Nephron progenitor cell (in vitro differentiated cells): ENCODE measurements at places on chromosomes 13 and 19.

- H3K4me1 ChIP-seq = no peaks in the 10 kb centered on the region
- no peaks in the 10 kb centered on the region for H3K27me3 ChIP-seq
- no peak for DNase-seq
- no peak overlapping the region for H3K27ac ChIP-seq
- no peaks in the 10 kb centered on the region for H3K36me3 ChIP-seq
- H3K4me3 ChIP-seq = no peak overlapping the region
Measured at GRCh38 chr13:109126891-109127641, 497.7 kb downstream of the MYO16 start.

DNA sequence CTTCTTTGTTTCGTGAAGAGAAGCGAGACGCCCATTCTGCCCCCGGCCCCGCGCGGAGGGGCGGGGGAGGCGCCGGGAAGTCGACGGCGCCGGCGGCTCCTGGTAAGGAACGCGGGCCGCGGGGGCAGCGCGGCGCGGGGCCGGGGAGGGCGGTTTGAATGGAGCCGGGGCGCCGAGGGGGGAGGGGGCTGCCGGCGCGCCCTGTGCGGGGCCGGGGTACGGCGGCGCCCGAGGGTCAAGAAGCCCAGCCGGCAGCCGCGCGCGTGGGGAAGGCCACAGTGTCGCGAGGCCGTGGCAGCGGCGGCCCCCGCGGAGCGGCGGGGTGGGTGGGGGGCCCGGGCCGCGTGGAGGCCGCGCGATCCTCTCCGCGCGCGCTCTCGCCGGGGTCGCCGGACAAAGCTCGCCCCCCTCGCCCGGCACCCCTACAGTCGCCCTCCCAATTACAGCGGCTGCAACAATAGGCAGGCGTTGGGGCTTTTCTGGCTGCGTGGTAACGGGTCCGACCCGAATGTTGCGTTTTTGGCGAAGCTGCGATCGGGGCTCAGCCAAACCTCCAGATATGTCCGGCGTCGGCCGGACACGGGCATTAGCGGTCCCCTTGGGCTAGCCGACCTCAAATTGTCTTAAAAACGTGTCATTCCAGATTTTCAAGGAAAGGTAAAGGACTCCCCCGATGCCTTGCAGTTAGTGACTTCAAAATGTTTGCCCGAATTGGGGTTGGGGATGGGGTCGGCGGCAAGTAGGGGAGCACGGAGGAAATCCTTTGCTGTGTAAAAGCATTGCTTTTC lies 437 bp downstream of the SMARCA4 start:
- no peaks in the 10 kb centered on the region for H3K27me3 ChIP-seq
- H3K36me3 ChIP-seq = peaks cover 26% of the 10 kb centered on the region
- H3K27ac ChIP-seq = peak overlapping the region; percentile 96
- peak overlapping the region; percentile 96 for H3K4me3 ChIP-seq

DNA sequence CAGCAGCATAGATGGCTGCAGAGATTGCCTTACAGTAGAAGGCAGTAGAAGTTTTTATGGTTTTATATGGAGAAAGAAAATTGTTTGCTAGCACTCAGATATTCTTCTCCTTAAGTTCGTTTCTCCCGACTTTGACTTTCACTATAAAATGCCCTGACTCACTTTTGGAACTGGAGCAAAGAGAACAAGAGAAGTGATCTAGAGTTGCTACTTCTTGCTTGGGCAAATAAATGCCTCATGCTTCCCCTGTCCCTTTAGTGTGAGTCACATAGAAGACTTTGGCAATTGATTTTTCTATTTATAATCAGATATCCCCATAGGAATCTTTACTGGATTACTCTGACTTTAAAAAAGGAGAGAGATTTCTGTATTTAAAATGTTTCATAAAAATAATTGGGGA lies 46.9 kb downstream of the ITGBL1 start:
- no peak overlapping the region for H3K27ac ChIP-seq
- H3K36me3 ChIP-seq = no peaks in the 10 kb centered on the region
- no peak overlapping the region for H3K4me3 ChIP-seq
- peaks cover 12% of the 10 kb centered on the region for H3K27me3 ChIP-seq

- no peak overlapping the region for H3K27ac ChIP-seq
- H3K36me3 ChIP-seq = no peaks in the 10 kb centered on the region
- H3K4me3 ChIP-seq = no peak overlapping the region
- peak; percentile 33 for DNase-seq
Measured at GRCh38 chr13:42110410-42111155, 62.1 kb downstream of the DGKH start.

DNA sequence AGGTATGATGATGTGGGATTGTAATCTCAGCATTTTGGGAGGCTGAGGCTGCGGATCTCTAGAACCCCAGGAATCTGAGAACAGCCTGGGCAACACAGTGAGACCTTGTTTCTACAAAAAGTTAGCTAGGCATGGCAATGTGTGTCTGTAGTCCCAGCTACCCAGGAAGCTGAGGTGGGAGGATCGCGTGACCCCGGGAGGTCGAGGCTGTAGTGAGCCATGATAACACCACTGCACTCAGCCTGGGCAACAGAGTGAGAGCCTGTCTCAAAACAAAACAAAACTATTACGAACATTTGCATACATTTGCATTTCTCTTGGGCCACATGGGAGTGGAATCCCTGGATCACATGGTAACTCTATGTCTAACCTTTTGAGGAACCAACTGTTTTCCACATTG lies 1.6 kb downstream of the C19orf44 start:
- DNase-seq = no peak
- H3K27ac ChIP-seq = no peak overlapping the region
- peak overlapping the region; percentile 94 for H3K4me3 ChIP-seq
- H3K36me3 ChIP-seq = peaks cover 9% of the 10 kb centered on the region

DNA sequence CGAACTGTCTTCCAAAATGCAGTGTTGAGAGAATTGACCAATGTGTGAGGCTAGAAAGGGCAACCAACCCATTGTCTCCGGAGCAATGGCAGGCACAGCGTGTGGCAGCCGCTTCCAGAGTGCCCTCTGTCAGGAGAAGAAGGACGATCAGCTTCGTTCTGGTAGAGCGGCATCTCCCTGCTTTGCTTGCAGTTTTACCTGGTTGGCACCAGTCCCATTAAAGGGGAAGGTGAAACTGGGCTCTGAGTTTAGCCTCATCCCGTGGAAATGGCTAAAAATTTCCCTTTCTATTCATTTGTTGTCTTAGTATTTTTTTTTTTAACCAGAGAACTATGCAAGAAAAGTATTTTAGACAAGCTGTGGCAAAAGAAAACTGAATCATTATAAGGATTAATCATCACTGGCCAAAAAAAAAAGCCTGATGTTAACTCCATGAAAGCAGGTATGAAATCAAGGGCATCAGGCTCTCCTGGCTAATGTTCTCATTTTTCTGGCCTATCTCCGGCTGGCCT lies 81.5 kb upstream of the SLC7A1 start:
- no peak overlapping the region for H3K27ac ChIP-seq
- no peak for DNase-seq
- H3K27me3 ChIP-seq = peaks cover 5% of the 10 kb centered on the region
- H3K4me3 ChIP-seq = no peak overlapping the region
- H3K36me3 ChIP-seq = no peaks in the 10 kb centered on the region

GRCh38 chr13:67131393-67131792 lies 98.7 kb downstream of the PCDH9 start:
- H3K27ac ChIP-seq = no peak overlapping the region
- no peaks in the 10 kb centered on the region for H3K36me3 ChIP-seq
- peaks cover 6% of the 10 kb centered on the region for H3K4me1 ChIP-seq
- no peaks in the 10 kb centered on the region for H3K27me3 ChIP-seq
- H3K4me3 ChIP-seq = no peak overlapping the region
- no peak for DNase-seq

DNA sequence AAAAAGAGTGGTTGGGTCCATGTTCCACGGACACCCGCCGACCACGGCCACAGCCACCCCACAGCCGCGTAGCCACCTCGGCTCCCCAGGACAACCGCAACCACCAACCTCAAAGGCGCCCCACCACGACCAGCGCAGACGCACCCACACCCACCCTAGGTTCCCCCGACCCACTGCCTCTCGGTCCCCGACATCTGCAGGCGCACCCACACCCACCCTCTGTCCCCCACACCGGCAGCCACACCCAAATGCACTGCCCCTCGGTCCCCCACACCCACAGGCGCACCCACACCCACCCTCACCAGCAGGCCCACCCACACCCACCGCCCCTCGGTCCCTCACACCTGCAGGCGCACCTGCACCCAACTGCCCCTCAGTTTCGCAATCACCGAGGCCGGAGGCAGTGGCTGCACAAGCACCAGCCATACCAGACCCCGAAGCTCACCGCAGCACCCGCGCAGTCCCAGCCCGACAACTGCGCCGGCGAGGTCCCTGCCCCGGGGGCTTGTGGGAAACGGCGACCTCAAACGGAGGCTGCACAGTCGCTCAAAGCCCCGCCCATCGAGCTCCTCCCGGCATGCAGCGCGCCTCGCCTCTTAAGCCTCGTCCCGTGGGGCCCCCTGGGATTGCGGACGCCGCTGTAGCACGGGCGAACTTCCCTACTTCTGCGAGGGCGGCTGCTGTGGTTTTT lies 18.3 kb downstream of the ZNF77 start:
- H3K27ac ChIP-seq = no peak overlapping the region
- H3K4me1 ChIP-seq = no peaks in the 10 kb centered on the region
- no peak overlapping the region for H3K4me3 ChIP-seq
- DNase-seq = no peak
- H3K36me3 ChIP-seq = peaks cover 36% of the 10 kb centered on the region

DNA sequence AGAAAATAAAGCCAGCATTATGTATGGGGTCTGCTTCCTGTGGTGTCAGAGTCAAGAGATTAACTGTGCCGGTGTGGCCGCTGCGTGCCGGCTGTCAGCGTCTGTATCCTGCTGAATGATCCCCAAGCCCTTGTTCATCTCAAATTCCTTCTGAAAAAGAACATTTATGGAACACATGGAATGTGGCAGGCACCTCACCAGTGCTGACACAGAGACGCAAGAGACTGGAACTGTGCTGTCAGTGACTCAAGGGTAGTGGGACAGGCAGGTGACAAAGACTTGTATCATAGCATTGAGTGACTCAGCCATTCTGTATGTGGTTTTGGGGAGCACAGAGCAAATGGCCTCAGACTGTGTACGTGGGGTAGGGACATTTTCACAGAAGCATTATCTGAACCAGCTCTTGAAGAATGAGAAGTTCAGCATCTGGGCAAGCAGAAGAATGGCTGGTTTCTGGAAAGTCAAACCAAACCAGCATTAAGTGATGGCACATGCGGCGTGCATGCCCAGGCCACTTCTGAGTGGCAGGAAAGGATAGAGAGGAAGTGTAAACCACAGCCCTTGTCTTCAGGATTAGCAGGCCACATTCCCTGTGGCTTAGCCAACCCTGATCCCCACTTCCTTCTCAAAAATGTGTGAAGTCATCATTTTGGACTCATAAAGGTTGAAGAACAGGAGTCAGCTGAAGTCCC lies 54.0 kb upstream of the IRS2 start:
- no peak overlapping the region for H3K4me3 ChIP-seq
- no peak overlapping the region for H3K27ac ChIP-seq
- H3K36me3 ChIP-seq = no peaks in the 10 kb centered on the region
- peaks cover 10% of the 10 kb centered on the region for H3K27me3 ChIP-seq
- DNase-seq = no peak
- H3K4me1 ChIP-seq = peaks cover 40% of the 10 kb centered on the region

GRCh38 chr19:56966225-56966696 lies 125.7 kb upstream of the PEG3 start:
- no peaks in the 10 kb centered on the region for H3K4me1 ChIP-seq
- H3K27ac ChIP-seq = no peak overlapping the region

DNA sequence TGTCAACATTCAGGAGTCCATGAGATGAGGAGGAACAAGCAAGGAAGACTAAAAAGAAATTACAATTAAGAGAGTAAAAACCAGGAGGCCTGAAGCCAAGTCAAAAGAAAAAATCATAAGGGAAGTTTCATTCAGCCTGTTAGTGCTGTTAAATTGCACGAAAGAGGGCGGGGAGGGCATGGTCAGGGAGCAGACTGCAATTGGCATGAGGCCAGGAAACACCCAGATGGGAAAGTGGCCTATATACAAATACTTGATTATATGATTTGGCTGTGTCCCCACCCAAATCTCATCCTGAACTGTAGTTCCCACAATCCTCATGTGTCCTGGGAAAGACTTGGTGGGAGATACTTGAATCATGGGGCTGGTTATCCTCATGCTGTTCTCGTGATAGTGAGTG lies 43.9 kb downstream of the TNFSF13B start:
- no peaks in the 10 kb centered on the region for H3K4me1 ChIP-seq
- no peaks in the 10 kb centered on the region for H3K27me3 ChIP-seq
- H3K36me3 ChIP-seq = no peaks in the 10 kb centered on the region
- no peak overlapping the region for H3K4me3 ChIP-seq

- H3K4me3 ChIP-seq = no peak overlapping the region
- no peak overlapping the region for H3K27ac ChIP-seq
- H3K27me3 ChIP-seq = no peaks in the 10 kb centered on the region
- DNase-seq = no peak
- no peaks in the 10 kb centered on the region for H3K4me1 ChIP-seq
- peaks cover 25% of the 10 kb centered on the region for H3K36me3 ChIP-seq
Measured at GRCh38 chr19:55046975-55047622, 9.0 kb upstream of the GP6 start.

GRCh38 chr19:50717026-50717723 lies 2.4 kb downstream of the SHANK1 start:
- no peak overlapping the region for H3K27ac ChIP-seq
- peak; percentile 33 for DNase-seq
- peak overlapping the region; percentile 76 for H3K4me3 ChIP-seq
- H3K36me3 ChIP-seq = peaks cover 33% of the 10 kb centered on the region
- H3K4me1 ChIP-seq = peaks cover 32% of the 10 kb centered on the region

DNA sequence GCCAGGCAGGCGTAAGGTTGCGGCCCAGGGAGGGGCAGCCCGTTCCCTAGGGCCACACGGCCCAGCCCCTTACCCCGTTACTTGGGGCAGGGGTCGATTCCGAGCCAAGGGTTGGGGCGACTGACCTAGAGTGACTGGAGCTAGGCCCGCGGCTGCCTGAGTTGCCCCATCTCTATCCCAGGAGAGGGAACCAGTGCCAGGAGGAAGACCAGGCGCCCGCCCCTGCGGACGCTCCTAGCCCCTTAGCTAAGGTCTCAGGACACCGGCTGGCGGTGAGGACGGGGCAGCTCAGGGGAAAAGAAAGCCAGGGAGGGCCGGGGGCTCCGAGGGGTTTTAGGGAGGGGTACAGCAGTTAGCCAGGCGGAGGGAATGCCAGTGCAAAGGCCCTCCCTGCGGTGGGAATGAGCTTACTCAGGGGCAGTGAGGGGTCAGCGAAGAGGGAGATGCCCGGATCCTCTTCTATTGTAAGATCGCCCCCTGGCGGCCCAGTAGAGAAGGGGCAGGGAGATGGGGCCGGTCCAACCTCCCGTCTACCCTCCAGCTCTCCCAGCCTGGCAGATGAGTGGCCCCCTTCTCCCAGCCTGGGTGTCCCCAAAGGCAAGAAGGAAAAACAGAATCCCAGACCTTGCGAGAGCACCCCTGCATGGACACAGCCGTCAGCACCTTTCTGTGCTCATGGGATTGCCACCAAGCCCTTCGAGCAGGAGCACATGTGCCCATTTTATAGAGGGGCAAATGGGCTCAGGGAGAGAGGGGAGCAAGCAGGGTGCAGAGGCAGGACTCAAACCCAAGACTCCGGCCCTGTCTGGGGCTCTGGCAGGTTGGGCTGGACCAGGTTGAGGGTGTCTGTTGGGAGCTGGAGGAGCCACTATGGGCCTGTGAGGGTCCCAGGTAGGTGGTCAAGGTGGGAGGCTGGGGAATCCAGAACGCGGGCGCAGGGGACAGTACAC lies 16.3 kb downstream of the CILP2 start:
- H3K27ac ChIP-seq = no peak overlapping the region
- H3K4me1 ChIP-seq = peaks cover 16% of the 10 kb centered on the region
- peaks cover 3% of the 10 kb centered on the region for H3K27me3 ChIP-seq
- no peak overlapping the region for H3K4me3 ChIP-seq
- peak; percentile 69 for DNase-seq
- no peaks in the 10 kb centered on the region for H3K36me3 ChIP-seq

GRCh38 chr19:36152019-36152351 lies 262 bp downstream of the COX7A1 start:
- H3K4me1 ChIP-seq = peaks cover 21% of the 10 kb centered on the region
- H3K27me3 ChIP-seq = no peaks in the 10 kb centered on the region
- DNase-seq = no peak
